ENCODE measurements at places on chromosomes 11 and 22.

DNA sequence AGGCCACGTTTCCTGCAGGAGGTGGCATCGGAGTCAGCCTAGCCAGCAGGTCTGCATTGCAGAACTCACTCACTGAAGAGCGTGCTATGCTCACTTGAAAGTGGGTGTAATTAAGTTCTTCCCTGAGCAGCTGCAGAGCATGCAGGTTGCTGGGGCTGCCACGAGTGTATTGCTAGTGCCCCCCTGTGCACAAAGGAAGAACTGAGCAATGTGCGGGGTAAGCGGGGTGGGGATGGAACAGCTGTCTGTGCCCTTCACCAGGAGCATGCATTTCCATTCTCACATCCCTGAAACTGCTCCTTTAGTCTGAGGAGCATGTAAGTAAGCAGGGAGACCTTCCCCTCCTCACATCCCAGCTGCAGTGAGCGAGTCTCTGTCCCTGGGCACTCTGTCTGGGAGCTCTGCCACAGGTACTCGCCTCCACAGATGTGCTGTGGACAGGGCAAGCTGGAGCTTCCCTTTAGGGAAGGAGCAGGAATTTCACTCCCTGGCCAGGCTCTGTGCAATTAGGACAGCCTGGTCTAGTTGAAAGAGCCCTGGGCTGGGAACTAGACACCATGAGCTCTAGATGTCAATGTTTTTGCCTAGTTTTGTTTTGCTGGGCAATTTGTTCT, 1031.8 kb downstream of the NTM start:
- DNase-seq: no peak

- DNase-seq: no peak
These were observed 142.8 kb upstream of the MTNR1B start for GRCh38 chr11:92826603-92827002.

- no peak for DNase-seq
These were observed 26.8 kb downstream of the PGM2L1 start for GRCh38 chr11:74371269-74372052.

GRCh38 chr11:11000579-11001283, 142.9 kb upstream of the ZBED5 start:
- no peak for DNase-seq

DNA sequence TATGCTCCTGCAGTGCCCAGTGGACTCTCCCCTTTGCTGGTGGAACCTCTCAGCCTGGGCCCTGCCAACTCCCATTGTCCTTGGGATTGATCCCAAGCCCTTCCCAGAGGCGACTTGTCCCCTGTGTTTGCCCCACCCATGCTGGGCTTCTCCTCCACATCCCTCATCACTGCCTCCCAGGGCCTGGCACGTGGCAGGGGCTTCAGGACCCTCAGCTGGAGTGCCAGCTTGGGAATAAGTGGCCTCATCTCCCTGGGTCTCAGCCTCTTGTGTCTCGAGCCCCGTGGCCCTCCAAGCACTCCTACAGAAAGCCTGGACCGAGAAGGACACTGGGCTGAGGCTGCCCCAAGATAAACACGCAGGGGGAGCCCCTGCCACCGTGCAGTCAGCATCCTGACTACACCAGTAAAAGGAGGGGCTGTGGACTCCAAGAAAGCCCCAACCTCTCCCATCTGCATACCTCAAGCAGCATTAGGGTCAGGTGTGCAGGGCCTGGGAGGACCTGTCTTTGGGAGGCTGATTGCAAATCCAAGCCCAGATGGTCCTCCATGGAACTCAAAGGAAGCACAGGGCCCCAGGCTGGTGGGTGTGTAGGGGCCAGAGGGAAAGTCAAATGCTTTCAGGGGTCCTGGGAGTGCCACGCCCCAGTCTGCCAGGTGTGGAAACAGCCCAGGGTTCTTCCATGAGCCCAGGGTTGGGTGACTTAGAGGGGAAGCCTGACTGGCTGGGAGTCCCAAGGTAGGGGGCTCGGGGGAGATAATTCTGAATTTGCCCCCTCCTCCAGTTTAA, 9.5 kb upstream of the GNAZ start:
- DNase-seq: no peak

GRCh38 chr11:44711113-44711786, 15.5 kb upstream of the TSPAN18 start:
- no peak for DNase-seq

DNA sequence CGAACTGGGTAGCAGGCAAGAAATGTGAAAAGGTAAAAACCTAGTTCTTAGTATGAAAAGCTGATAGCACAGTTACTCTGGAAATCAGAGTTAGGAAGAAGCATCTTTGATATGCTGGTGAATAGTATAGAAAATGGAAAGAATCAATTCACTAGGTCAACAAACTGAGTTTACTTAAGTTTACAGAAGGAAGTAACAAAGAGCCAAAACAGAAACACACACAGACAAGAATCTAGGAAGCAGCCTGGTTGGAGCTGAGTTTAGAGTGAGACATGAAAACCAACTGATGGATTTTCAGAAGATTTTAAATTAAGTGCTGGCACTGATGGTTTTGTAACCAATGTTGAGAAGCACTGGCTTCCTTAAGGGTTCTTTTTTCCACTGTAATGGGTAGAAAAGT, 296.3 kb downstream of the CADM1 start:
- DNase-seq: no peak

- DNase-seq: no peak
These were observed 592.6 kb downstream of the ETS1 start for GRCh38 chr11:127994736-127995135.

DNA sequence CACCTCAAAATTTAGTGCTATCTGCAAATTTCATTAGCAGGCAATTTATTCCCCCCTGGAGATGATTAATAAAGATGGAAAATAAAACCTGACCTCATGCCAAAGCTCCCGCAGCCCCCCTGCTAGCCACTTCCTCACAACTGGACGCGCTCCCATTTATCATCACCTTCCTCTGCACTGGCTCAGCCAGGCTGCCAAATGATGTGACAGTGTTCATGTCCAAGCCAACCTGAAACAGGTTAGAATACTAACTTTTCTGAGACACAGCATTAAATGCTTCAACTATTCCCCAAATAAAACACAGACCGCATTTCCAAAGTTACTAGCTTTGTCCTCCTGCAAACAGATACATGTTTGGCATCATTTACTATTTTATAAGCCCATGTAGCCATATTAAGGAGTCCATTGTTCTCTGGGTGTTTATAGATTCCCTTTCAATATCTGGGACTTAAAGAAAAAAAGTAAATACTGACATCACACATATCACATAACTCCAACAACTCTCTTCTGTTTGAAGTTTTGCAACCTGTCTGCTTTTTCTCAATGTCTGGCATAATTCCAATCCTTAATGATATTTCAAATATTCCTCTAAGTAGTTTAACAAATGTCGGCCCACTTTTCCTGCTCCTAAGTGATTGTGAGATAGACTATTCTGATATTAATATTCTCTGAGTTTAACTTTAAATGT, 829.7 kb upstream of the FAT3 start:
- no peak for DNase-seq

DNA sequence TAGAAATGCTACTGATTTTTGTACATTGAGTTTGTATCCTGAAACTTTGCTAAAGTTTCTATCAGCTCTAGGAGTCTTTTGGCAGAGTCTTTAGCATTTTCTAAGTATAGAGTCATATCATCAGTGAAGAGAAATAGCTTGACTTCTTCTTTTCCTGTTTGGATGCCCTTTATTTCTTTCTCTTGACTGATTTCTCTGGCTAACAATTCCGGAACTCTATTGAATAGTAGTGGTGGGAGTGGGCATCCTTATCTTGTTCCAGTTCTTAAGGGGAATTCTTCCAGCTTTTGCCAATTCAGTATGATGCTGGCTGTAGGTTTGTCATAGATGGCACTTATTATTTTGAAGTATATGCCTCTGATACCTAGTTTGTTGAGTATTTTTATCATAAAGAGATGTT, 197.7 kb downstream of the AASDHPPT start:
- no peak for DNase-seq

DNA sequence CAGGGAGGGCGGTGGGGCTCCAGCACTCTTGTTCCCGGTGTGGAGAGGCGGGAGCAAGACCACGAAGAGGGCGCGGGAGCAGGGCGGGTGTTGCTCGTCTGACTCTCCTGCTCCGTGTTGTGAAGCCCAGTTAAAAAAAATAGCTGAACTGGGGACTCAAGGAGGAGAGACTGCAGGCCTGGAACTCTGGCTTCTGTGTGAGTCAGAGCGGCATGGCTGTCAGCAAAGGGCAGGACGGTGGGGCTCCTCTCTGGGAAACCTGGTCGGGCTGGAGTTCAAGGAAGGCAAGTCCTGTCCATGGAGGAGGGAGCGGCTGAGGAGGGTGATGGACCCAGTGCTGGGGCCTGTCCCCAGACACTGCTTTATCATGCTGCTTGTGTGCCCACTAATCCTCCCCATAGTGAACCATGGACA, 152.3 kb downstream of the FEZ1 start:
- no peak for DNase-seq

- DNase-seq: no peak
These were observed 77.5 kb downstream of the BLID start for GRCh38 chr11:122038543-122038942.

GRCh38 chr11:19959210-19959609, 201.1 kb downstream of the DBX1 start:
- no peak for DNase-seq

GRCh38 chr11:79742176-79742575, 301.3 kb upstream of the TENM4 start:
- no peak for DNase-seq

DNA sequence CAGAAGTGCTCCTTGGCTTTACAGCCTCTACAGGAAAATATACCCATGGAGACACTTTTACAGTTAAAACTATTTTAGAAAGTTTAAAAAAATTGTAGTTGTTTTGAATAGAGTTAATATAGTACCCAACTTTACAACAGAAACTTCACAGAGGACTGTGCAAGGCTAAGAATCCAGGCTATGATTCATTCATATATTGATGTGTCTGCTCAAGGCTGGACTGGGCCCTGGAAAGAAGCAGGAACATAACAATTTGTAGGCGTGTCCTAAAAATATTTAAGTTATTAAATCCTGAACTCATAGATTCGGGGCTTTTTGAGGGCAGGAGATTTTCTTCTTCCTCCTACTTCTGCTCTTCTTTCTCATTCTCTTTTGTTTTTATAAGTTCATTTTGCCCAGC, 291.5 kb upstream of the CCDC179 start:
- no peak for DNase-seq

GRCh38 chr11:123601136-123601535, 53.3 kb downstream of the SCN3B start:
- DNase-seq: no peak

- DNase-seq: no peak
These were observed 34.5 kb upstream of the PARVG start for GRCh38 chr22:44146088-44146861.

Data from activated naive CD4-positive, alpha-beta T cell (primary cell).